Endothelial cell (in vitro differentiated cells): ENCODE measurements at places on chromosomes 11 and 22.
A peak's percentile ranks its signal among the peaks of the same experiment; 100 is the strongest.

DNA sequence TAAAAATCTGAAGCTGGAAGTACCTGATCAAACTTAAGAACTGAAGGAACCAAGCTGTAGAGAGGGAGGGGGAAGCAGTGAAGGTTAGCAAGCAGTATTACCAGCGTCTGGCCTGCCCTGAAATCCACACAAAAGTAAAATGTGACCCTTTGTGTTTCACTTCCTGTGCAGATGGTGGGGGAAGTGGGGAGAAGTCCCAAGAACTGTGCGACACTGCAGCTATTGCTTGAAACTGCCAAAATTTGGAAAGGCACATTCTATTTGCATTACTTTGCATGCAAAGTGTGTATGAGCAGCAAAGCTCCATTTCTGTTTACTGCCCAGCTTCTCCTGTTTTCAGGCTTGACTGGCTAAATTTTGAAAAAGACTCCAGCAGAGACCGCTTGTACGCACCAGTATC is 72.1 kb upstream of the BMAL1 start:
- DNase-seq = no peak

DNA sequence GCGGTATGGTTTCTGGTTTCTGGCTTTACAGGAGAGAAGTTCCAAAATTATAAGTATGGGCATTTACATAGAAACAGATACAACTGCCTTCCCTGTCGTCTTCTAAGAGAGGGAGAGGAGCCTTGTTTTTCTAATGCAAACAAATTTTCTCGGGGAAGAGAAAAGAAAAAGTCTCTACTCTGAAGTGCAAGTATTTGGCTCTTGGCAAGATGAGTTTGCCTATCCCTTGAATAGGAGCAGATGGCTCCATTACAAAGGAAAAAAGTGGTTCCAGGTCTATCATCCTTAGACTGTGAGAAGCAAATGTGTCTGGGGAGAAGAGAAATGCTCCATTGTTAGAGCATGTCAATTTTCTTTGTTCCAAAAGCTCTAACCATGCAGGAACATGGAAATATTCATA is 455.6 kb downstream of the BUD13 start:
- DNase-seq = no peak

- DNase-seq = no peak
These were observed 40.8 kb upstream of the LMO2 start for GRCh38 chr11:33932721-33933120.

DNA sequence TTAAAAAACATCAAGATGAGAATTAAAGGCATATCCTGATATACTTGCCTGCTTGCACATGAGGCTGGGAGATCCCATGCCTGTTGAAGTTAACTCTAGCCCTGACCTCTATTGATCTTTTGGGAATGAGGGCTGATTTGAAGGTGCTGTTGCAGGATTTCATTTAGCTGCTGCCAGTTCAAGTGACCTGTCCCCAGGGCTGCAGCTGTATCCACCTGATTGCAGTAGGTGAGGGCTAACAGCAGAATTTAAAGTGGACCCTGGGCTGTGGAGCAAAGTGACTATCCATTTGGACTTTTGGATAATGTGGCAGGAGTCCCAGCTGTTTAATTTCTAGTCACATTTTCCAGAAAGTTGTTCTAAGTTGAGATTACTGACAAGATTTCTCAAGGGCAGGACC is 50.8 kb upstream of the HORMAD2 start:
- no peak for DNase-seq

DNA sequence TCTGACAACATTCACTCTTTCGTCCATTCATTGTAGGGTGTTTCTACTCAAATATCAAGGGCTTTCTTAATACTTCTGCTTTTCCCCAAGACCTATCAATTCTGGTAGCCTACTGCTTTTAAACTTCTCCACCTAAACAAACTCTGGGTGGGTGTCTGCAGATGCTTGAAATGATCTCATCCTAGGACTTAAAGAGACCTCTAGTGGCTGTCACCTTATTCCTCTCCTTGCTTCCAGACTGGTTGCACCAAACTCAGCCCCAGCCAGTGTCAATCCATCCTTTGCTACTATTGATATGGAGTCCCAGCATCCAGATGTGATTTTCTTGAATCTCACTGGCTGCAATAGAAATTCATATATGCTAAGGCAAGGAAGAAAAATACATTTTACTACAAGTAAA is 274.7 kb downstream of the NXPE2 start:
- DNase-seq = no peak

DNA sequence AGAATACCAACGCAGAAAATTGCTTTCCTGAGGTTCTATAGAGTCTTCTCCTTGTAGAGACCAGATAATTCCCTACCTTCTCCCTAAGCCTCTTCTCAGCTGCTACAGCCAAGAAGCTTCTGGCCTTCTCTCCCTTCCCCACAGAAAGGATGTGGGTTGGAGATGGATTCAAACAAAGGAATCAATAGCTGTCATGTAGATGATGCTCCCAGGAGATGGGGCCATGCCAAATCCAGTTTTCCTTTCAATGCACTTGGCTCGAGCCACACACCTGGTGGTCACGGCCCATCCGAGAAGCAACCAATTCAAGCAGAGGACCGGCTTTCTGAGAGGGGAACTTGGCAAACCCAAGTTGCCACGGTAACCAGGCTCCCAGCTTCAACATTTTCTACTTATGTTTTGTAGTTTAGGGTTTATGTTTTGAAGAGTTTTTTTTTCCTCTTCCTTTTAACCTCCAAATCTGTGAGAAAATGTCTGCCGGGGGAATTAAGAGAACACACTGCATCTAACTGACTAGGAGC is 31.3 kb upstream of the OPCML start:
- DNase-seq = no peak

- peak; percentile 52 for DNase-seq
These were observed 557 bp downstream of the GTPBP1 start for GRCh38 chr22:38706101-38706900.

GRCh38 chr11:75142714-75143419 is 8.0 kb upstream of the SLCO2B1 start:
- DNase-seq = peak; percentile 35

DNA sequence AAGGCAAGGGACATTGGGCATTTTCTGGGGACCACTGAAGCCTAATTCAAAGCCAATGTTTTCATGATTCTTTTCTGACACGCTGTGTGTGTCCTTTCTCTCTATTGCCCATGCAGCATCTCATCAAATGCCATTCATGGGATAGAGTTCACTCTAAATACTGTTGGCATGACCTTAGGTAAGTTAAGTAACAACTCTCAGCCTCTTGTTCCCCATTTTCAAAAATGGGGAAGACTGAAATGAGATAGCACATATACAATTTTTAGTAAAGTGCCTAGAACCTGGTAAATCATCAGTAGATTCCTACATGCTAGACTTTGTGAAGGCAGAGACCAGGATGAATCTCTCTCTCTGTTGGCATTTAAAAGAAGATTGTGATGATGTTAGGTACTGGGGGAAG is 12.7 kb upstream of the OR52K2 start:
- DNase-seq = no peak

DNA sequence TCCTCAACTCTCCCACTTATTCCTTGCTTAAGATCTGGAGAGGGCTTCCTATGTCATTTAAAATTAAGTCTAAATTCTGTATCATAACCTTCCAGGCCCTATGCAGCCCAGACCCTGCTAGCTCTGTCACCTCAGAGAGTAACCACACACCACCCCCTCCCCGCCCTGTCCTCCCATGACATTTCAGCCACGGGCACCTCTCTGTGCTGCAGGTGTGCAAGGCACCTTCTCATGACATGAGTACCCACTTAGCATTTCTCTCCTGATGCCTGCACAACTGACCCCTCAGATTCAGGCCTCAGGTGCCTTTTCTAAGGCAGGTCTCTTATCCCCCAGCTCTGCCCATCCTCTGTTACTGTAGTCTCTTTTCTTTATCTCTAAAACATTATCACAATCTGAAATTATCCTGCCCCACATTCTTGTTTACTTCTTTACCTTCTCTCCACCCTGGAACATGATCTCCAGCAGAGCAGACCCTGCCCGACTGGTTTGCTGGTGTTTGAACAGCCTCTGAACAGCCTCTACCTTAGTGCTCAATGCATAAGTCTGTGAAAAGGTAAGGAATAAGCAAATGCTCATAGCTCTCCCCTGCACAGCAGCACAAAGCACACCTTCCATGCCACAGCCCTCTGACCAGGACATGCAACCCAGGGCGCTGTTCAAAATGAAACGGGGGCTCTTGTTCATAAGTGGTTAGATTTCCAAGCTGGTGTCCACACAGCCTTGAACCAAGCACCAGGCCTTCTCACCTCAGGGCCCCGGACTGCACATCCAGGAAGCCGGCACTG is 196.1 kb upstream of the B3GAT1 start:
- no peak for DNase-seq

- DNase-seq = no peak
These were observed 122.9 kb downstream of the MAML2 start for GRCh38 chr11:96219981-96220623.

DNA sequence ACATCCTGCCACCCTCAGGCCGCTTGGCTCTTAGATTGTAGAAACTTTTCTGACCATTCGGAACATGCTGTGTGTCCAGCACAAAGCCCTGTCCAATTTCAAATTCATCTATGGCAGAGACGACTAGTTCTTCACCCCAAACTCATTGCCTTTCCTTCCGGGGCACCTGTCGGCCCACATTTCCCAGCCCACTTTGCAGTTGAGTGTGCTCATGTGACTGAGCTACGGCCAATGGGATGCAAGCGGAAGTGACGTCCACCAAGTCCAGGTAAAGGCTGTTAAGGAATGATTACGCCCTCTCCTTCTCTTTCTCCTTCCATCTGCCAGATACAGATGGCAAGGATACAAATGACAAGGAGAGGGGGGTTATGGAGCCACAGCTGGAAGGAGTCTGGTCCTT is 32.5 kb downstream of the SYT13 start:
- no peak for DNase-seq

DNA sequence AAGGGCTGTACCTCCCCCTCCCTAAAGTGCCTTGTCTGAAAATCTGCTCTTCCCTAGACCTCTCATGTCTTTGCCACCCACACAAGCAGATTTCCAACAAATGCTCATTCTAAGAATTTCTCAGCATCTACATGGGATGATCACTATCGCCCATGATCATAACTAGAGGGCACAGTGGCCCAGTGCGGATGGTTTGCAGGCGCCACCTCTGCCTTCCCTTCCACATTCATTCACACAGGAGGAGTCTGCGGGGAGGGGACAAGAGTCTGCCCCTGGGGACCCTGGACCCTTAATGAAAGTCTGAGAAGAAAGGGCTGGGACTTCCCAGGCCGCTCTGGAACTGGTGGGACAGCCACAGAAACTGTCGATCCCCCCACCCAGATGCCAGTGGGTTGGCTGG is 28.9 kb downstream of the KCTD17 start:
- DNase-seq = no peak

- no peak for DNase-seq
These were observed 18.2 kb downstream of the LHFPL7 start for GRCh38 chr22:24928322-24928721.

DNA sequence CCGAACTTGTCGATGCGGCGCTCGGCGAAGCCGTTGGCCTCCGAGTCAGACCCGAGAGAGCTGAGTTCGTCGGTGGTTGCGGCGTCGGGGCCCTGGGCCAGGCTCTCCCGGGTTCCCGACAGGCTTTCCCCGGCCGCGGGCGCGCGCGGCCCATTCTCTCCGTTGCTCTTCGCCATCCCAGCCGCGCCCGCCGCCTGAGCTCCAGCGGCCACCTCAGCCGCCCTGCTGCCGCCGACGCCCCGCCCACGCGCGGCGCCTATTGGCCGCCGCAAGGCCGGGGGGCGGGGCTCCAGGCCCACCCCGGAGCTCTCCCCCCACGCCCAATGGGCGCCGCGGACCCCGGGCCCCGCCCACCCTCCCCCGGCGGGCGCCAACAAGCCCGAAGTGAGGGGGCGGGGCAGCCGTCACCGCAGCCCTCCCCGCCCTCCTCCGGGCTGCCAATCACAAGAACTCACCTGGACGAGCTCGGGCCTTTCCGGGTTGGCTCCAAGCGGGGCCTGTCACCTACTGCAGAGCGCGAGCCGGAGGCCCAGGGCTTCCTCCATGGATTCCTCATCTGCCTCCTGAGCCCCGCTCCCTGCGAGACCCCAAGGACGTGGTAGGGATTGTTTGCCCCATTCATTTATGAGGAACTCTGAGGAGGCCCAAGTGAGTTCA is at the start of gene TBC1D10A:
Gene TBC1D10A (minus strand): TSS at position 236 of the 657 bp plus-strand sequence. CDS start 60 bp downstream, at position 176.
- DNase-seq = peak; percentile 85

GRCh38 chr11:70128435-70128906 is 50.4 kb downstream of the ANO1 start:
- DNase-seq = no peak

- DNase-seq = no peak
These were observed 13.2 kb upstream of the AMPD3 start for GRCh38 chr11:10441652-10442503.

DNA sequence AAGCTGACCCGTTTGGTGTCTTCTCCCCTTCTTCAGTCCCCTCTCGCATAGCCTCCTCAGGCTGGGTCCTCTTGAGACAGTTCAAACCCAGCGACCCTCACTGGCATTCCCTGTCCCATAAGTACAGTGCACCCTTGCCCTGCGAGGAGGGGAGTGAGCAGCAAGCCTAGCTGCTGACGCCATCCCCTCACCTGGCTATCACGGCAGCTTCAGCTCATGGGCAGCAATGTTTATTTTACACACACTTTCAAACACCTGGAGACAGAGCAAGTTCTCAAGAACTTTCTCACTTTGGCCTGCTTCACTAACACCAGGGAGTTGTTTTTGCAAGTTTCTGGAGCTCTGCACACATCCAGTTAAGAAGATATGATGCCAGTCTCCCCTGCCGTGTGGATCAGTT is 189.6 kb upstream of the E2F8 start:
- DNase-seq = no peak

DNA sequence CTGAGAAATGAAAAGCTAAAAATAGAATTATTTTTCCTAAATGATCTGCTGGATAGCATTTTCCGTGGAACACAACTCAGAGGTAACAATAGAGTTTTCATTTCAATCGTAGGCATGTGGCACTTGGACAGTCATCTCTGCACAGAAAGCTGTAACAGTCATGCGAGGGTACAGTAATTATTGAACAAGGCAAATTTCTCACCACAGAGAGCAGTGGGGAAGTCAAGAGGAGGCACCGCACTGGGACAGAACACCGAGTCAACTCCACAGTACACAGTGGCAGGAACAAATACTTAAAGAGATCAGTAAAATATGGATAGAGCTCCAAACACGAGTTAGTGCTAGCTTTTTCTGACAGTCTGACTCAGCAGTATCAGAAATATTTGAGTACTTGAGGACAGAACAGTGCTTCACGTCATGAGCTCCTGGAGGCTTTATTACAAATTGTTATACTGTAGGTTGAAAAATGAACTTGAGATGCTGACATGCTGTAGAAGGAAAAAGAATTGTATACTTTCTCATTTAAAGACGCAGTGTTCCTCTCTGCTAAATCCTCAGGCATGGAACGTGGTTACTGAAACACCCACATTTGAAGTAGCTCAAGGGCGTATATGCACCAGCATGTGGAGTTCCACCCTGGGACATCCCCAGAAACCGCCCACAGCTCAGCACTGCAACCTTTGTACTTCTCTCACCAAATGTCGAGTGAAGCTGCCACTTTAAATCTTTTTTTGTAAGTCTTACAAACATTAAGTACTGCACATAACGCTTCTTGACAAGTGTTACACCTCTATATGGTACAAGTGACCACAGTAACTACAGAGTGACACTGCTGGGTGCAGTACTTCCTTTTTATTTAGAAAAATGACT is 27.4 kb upstream of the YPEL1 start:
- DNase-seq = no peak
